Activated CD4-positive, CD25-positive, alpha-beta regulatory T cell (primary cell): ENCODE measurements at places on chromosomes 5 and 9.

DNA sequence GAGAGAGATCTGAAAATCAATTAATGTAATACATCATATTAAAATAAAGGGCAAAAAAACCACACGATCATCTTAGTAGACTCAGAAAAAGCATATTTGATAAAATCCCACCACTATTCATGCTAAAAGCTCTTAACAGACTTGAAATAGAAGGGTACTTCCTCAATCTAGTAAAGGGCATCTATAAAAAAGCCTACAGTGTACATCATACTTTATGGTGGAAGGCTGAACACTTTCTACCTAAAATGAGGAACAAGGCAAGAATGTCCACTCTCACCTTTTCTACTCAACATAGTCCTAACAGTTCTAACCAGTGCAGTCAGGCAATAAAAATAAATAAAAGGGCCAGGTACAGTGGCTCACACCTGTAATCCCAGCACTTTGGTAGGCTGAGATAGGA lies 38.9 kb downstream of the POLK start:
- no peak for DNase-seq

GRCh38 chr9:20321423-20322082 lies 300.7 kb downstream of the MLLT3 start:
- no peak for DNase-seq

DNA sequence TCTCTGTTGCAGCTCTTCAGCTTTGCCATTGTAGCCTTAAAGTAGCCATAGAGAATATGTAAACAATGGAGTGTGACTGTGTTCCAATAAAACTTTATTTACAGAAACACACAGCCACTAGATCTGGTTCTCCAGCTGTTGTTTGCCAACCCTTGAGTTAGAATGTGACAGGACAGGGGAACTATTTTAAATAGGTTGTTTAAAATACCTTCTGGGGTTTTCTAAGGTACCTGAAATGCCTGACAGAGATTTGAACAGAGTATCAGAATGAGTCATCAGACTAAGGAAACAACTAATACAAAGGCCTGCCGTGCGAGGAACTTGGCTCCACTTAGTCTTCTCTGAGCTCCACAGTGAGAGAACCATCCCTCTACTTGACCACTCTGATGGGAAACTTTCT lies 85.4 kb downstream of the HSD17B4 start:
- no peak for DNase-seq

DNA sequence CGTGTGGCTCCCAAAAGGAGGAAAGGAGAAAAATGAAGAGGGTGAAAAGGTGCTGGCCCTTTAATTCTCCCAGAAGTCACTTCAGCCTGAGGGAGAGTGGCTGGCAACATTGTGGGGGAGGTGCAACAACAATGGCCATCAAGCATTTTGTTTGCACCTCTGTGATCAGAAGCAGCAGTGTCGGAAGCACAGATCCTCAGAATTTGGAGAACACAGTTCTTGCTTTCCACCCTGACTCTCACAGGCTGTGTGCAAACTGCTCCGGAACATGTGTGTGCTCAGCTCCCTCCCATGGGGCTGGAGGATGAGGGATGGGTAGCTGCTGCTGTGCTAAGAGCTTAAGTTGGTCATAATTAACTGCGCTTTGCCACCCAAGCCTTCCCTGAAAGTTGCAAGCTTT lies 127.1 kb downstream of the DPYSL3 start:
- DNase-seq, result no peak

DNA sequence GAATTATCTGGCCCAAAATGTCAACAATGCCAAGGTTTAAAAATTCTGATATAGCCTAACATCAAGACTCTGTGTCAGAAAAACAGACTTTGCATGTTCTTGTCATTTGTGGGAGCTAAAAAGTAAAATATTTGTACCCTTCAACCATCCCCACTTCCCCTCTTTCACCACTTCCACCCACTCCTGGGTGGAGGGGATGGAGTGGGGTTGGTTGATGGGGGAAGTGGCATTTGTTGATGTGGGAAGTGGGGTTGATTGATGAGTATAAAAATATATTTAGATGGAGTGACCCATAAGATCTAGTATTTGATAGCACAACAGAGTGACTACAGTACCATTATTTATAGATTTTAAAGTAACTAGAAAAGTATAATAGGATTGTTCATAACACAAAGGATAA lies 55.0 kb upstream of the C9orf72 start:
- DNase-seq, result no peak

- DNase-seq, result no peak
Observed at GRCh38 chr5:165152058-165152457, 1646.6 kb downstream of the MAT2B start.

DNA sequence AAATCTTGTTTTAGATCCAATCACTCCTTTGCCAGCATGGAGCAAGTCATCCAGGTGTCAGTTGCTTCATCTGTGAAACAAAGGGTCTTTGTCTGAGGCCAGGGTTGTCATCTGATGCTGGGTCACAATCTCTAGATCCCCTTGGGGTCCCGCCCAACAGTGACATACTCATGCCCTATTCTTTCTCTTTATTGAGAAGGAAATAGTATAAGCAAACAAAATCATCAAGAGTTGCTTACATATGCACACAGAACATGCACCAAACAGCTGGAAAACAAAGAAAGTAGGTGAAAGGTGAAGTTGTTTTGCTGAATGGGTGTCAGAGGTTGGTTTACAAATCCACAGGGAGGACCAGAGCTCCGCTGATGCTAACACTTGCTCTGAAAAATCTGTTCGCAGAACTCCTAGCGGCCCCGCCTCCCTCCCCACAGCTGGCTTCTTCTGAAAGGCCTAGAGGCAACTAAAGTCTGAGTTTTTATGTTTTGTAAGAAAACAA lies 106.1 kb upstream of the SLC44A1 start:
- no peak for DNase-seq

DNA sequence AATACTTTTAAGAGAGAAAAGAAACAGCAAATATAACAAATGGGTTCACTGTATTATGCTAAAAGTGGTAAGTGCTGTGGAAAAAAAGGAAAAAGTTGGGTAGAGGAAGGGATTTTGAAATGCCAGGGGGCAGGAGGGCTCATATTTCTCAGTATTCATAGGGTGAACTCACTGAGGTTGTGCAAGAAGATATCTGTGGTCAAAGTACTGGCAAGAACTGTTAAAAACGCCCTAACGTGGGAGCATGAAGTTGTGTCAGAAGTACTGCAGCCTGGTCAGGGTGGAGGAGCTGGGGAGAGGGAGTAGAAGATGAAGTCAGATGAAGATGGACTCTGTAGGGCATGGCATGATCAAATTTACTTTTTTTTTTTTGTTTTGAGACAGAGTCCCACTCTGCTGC lies 31.2 kb upstream of the SLC28A3 start:
- no peak for DNase-seq

- DNase-seq, result no peak
Observed at GRCh38 chr5:140146523-140146842, 20.7 kb downstream of the IGIP start.

GRCh38 chr9:5485378-5486085 lies 24.8 kb upstream of the PDCD1LG2 start:
- no peak for DNase-seq

DNA sequence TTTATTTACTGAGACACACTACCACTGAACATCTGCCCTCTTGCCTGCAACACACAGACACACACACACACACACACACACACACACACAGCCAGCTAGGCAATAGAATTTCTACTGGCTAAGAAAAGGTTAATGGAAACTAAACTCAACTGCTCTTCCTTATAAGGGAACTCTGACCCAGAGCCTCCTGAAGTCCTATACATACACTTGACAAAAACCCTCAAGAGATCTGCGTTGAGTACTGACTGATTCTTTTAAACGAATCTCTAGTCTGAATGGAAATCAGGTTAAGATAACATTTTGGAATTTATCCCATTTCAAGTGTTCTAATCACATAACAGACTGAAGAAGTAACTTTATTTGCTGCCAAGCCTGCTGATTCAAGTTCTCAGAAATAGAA lies 25.9 kb upstream of the TRPM3 start:
- no peak for DNase-seq
